ENCODE measurements at places on chromosomes 2 and 18. TPM values are rescaled to one million over a fixed set of nuclear protein-coding genes. Genes with fewer than 3 reads are reported as not detected.

The RUFY4 gene
- not detected for polyA plus RNA-seq

The MRPL19 gene
- polyA plus RNA-seq, result 15.4 TPM

GRCh38 chr2:152175012-152175367 is 573 bp downstream of the STAM2 start:
- no peak for DNase-seq

- DNase-seq, result no peak
Observed at GRCh38 chr2:207825978-207826377, 56.3 kb upstream of the FZD5 start.
